Large intestine (tissue), 12 donors: ENCODE measurements at places on chromosomes 13 and 19.

GRCh38 chr19:5091684-5092480, 123.0 kb downstream of the KDM4B start:
- DNase-seq: no peak

DNA sequence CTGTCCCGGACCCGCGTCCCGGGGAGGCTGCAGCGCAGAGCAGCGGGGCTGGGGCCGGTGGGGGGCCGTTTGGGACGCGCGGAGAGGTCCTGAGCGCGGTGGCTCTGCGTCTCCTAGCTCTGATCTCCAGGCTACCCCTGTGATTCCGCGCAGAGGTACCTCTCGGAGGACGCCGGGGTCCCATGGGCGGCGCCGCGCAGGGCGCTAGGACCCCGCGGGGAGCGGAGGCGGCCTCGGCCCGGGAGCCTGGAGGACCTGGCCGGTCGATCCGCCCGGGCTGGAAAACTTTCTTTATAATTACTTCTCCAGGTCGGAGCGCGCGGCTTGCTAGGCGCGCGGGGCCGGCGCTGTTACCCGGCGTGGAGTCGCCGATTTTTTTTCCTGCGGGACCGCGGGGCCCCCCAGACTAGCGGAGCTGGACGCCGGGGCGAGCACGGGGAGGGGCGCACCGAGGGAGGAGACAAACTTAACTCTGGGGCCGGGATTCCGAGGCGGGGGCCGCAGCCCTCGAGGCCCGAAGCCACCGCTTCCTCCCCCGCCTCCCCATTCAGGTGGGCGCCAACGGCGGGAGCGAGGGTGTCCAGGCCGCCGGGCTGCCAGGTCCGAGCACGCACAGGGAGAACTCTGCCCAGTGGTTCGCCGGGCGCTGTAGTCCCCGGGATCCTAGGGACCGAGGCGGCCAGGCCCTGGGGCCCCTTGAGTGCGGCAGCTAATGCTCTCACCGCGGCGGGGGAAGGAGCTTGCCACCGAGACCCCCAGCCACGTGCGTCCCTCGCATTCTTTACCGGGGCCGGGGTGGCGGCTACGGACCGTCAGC, 848 bp upstream of the CEBPA start:
- peak; percentile 72 for DNase-seq

DNA sequence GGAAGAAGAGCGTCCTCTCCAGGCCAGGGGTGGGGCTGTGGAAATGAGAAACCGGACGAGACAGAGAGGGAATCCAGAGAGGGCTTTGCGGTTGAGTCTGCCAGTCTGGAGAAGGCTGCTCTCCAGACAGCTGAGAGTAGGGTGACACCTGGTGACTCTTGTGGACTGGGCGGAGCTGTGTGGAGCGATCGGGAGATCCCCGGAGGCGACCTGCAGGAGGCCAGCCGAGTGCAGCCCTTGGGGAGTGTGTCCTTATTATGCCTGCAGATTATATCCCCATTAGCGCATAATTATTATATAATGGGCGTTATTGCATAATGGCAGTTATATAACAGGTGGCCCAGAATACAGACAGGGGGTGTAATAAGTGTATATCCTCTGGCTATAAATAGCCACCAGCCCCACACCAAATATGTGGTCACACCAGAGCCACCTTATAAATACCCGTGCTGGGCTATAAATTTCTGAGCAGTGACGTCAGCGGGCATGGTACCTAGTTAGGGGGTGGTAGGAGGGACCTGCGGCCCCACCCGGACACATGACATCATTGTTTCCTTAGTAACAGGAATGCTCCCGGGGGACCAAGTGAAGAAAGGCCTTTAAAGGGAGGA, 41.2 kb downstream of the NFIX start:
- DNase-seq: peak; percentile 75

- DNase-seq: no peak
Observed at GRCh38 chr19:30070198-30070967, 128.3 kb downstream of the URI1 start.

DNA sequence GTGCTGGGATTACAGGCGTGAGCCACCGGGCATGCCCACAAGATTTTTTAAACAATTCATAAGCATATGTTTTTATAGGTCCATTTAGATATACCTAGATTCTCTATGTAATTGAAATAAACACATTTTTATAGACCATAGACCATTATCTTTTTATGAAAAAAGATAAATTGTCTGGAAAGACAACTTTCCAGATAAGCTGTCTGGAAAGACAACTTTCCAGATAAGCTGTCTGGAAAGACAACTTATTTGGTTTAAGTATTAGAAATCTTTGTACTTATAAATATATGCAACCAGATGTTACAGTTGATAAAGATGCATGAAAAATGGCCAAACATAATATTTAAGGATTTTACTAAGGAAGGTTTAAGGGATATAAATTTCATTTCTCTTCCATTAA, 538.5 kb downstream of the GPC6 start:
- DNase-seq: no peak

- DNase-seq: peak; percentile 19
Observed at GRCh38 chr13:30341815-30342570, 34.6 kb upstream of the KATNAL1 start.

GRCh38 chr13:51764184-51765141, 39.5 kb downstream of the DHRS12 start:
- DNase-seq: peak; percentile 79

- no peak for DNase-seq
Observed at GRCh38 chr19:18093439-18094161, 4.0 kb upstream of the MAST3 start.

- DNase-seq: no peak
Observed at GRCh38 chr13:113106711-113107351, 1.2 kb downstream of the F7 start.

DNA sequence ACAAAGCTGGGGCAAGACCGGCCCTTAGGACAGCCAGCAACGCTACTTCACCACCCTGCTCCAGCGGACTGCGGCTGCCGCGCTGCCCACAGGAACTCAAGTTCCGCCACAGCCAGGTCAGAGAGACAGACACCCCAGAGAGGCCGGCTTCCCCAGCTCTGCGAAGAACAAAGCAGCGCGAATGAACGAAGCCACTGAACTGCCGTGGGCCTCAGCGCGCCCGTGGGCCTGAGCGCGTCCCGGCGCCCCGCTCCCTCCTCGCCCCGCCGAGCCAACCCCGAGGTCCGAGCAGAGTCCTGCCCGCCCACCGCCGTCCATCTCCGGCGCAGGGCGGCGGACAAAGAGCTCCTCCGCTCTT, 158.4 kb downstream of the RNF17 start:
- DNase-seq: no peak

GRCh38 chr19:6682607-6683128, 12.7 kb upstream of the TNFSF14 start:
- DNase-seq: no peak

- DNase-seq: no peak
Observed at GRCh38 chr19:5697022-5697889, 7.2 kb downstream of the RPL36 start.

DNA sequence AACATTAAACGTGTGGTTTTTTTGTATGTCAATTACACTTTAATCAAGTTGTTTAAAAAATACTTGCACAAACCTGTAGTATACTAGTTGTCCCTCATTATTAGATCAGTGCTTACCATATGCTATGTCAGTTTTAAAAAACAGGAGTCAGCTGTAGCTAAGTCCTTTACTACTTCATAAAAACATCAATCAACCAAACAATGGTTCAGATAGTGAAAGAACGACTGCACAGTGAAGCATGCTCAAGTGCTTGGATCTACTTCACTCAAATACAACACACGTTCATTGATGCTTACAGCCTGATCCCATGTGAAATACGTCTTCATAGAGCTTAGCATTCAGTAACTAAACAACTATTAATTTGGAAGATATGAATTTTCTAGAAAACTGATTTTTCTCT, 225.0 kb downstream of the FGF14 start:
- no peak for DNase-seq

DNA sequence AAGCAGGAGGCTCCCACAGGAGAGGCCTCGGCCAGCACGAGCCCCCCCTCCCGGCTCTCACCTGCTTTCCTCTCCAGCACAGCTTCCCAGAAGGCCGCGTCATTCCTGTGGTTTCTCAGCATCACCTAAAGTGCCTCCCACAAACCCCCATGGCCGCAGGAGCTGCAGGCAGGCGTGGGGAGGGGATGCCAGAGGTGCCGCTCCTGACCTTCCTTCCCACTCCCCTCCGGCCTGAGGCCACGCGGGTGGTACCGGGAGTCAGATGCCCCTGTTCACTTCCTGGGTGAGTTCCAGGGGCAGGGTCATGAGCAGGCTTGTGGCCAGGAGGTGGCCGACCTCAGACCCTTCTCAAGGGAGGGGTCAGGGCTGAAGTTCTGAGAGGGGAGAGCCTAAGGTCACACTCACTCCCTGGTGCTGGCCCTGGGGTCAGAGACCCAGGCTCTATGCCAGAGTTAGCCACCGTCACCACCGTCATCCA, 14.4 kb upstream of the NPAS1 start:
- no peak for DNase-seq
